ENCODE measurements at places on chromosomes 4 and X.

GRCh38 chrX:136961594-136962135 lies 72.1 kb downstream of the GPR101 start:
- no peak for DNase-seq

DNA sequence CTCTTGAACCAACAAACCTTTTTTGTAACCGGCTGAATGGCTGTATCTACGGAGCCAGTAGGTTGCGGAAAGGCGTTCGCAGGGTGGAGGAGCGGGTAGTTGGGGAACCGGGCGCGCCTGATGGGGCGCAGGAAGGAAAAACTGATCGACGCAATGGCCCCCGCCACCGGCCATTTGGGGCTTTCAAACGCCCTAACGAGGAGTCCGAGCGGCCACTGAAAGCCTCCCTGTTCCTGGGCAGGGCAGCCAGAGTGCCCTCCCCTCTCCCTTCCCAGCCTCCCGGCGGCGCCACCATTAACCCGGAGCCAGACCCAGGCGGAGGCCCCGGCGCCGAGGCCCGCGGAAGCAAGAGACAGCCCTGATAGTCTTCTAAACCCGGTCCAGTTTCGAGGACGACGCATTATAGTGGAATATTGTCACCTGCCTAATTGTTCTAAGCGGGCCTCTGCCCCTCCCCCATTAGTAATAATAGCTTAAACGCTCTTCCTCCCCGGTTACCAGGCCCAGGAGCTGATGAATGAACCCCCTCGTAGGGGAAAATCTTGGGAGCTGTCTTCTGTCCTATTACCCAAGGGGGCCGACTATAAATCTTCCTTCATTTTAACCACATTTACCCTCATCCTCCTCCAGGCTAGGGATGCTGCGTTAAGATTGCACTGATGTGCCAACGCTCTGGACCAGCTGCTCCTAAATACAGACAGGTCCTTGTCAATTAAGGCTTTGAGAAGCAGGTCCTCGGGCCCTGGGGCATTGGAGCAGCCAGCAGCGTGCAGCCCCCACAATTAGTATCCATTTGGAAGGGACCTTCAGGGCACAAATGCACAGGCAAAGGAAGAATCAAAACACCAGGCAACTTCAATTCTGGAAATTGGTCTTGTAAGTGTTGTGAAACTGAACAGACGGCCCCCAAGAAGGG lies 61.6 kb upstream of the TMEM33 start:
- DNase-seq: no peak

DNA sequence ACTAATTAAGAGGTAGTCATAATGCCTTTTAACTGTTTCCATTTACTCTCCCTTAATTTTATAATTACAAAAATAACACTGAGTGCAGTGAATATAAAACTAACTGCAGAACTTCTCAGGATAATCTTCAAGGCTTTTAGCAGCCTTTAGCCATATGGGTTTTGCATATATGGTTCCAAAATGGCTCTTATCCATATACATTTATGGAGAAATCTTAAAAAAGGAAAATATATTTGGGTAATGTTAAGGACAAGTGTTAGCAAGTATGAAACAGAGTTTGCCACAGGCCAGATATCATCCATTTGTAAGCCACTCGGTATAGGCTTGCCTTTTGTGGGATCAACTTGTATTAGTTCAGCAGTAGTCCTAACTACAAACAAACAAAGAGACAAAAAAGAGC lies 423.4 kb downstream of the PDHA2 start:
- no peak for DNase-seq

- no peak for DNase-seq
These were observed 6.5 kb downstream of the IGBP1 start for GRCh38 chrX:70139736-70140135.

DNA sequence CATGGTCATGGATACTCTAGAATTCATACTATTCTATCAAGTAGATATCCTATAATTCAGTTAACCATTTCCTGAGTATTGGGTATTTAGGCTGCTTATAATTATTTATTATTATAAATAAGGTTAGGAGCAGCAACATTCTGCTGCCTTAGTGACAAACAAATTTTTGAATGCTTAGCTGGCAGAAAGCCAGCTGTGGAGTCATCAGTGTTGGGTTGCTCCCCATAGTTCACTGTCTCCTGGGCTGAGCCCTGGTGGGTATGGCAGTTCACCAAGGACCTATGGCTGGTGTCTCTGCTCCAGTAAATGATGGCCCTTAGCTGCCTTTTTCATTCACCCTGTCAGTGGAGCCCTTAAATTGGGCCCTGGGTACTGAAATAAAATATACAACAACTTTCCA lies 61.8 kb downstream of the SMARCA5 start:
- no peak for DNase-seq

- no peak for DNase-seq
These were observed 52.0 kb upstream of the ACSL4 start for GRCh38 chrX:109785053-109785452.

GRCh38 chr4:66340286-66340893 lies 670.1 kb upstream of the EPHA5 start:
- DNase-seq: no peak

DNA sequence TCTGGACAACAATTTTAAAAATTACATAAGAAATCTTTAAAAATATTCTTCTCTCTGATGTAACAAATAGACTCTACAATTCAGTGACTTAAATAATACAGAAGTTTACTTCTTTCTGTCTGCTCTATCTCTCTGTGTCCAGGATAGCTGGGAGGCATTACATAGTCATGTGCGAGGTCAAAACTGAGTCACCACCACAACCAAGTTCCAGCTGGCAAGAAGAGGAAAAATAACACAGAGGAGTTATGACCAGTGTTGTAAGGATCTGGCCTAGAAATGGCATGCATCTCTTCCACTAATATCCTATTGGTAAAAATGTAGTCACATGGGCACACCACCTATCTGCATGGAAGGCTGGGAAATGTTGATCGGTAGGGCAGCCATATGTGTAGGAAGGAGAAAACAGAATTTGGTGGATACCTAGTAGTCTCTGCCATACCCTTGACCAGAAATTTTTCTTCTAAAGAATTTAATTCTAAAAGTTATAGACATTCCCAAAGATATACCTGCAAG lies 39.4 kb upstream of the WDFY3 start:
- no peak for DNase-seq

- DNase-seq: no peak
These were observed 105.8 kb upstream of the DCAF12L1 start for GRCh38 chrX:126658447-126658846.

- no peak for DNase-seq
These were observed 36.4 kb downstream of the PCDH7 start for GRCh38 chr4:30756553-30756952.

DNA sequence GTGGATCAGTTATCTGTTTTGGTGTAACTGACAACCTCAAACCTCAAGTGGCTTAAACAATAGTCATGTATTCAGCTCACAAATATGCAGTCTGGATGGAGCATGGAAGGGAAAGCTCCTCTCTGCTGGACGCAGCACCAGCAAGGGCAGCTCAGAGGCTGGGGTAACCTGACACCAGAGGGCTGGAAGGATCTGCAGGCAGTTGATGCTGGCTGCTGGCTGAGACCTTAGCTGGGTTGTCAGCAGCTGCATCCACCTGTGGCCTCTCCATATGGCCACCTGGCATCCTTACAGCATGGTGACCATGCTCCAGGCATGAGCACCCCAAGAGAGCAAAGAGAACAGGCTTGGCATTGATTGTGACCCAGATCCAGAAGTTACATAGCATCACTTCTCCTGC lies 46.7 kb downstream of the ENPP6 start:
- no peak for DNase-seq

DNA sequence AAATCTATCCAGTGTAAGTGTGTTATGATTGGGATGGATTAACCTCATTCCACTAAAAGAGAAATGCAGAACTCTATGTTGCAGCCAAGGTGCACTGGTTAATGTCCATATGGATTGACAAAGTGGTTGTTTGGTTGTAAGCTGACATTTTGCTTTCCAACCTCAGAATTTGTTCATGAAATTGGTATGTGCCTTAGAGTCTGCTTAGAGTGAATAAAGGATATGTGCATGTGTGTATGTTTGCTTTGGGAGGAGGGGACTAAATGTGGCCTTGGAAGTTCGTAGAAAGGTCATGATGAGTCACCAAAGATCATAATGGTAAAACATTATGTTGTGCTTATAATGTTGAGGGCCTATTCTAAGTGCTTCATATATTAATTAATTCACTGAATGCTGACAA lies 44.1 kb upstream of the MBNL3 start:
- no peak for DNase-seq

GRCh38 chr4:141711211-141711610 lies 74.8 kb downstream of the IL15 start:
- no peak for DNase-seq

- no peak for DNase-seq
These were observed 80.6 kb downstream of the PPP2R2C start for GRCh38 chr4:6391852-6392188.

DNA sequence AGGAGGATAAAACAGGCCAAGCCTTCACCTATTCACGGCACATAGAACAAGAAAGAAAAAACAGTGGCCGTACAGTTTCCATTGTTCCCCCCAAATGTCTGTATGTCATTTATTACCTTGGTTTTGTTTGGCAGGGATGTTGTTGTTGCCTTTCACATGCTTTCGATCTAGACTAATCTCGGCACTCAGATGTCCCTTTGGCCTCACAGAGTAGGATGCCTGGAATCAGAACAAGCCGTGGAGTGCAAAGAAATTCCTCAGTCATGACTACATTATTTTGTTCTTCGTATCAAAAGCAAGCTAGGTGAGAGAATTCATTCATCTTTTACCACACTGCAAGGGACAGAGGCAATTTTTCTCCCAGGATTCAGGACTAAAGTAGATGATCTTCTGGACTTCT lies 106.9 kb downstream of the SMIM20 start:
- DNase-seq: no peak

- no peak for DNase-seq
These were observed 75.3 kb downstream of the SLIT2 start for GRCh38 chr4:20326977-20327376.

- DNase-seq: no peak
These were observed 2.2 kb downstream of the AIMP1 start for GRCh38 chr4:106318511-106318910.

DNA sequence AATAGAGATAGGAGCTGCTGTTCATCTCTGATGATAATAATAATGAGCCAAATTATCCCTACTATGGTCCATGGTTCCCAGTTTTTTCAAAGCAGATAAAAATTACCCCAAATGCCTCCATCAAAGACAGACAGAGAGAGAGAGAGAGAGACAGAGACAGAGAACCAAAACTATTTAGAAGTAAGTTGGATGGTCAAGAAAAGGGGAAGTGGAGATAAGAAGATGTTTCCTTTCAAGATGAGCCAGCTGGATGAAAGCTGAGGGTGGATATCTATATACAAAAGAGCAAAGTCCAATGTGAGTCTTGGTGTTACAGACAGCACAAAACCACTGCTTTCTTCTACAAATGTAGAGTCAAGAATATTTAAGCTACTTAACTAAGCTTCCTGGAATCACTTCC lies 173.9 kb downstream of the GRIA3 start:
- no peak for DNase-seq

DNA sequence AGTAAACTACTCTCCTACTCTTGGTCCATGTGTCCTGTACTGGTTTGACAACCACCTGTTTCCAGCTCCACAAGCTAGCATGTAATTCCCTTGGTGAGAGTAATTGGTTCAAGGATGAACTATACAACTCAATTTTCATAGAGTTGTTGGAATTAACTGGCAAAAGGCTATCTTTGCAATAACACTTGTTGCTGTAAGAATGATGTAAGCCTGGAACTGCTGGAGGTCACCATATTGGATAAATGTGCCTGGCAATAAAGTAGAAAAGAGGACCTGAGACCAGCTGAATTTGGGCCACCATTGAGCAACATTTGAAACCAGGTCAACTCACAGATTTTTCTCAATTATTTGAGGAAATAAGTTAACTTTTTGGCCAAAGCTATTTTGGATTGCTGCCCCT lies 175.5 kb downstream of the CAMK2D start:
- DNase-seq: no peak

GRCh38 chrX:916230-916599 lies 285.6 kb downstream of the SHOX start:
- no peak for DNase-seq

DNA sequence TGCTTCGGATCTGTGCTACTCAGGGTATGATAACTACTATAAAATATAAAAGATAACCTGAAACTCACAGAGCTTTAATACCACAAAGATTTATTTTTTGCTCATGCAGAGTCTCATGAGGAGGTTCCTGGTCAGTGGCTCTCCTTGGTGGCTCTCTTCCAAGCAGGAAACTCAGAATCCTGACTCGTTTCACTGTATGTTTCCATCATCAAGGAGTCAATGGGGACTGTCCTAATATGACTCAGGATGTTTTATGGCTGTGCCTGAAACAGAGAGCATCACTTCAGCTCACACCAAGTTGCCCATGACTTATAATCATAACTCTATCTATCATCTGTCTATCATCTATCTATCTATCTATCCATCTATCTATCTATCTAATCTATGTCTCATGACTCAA lies 620.8 kb upstream of the NR3C2 start:
- DNase-seq: no peak

GRCh38 chr4:112514647-112515197 lies 1.3 kb downstream of the NEUROG2 start:
- DNase-seq: no peak

DNA sequence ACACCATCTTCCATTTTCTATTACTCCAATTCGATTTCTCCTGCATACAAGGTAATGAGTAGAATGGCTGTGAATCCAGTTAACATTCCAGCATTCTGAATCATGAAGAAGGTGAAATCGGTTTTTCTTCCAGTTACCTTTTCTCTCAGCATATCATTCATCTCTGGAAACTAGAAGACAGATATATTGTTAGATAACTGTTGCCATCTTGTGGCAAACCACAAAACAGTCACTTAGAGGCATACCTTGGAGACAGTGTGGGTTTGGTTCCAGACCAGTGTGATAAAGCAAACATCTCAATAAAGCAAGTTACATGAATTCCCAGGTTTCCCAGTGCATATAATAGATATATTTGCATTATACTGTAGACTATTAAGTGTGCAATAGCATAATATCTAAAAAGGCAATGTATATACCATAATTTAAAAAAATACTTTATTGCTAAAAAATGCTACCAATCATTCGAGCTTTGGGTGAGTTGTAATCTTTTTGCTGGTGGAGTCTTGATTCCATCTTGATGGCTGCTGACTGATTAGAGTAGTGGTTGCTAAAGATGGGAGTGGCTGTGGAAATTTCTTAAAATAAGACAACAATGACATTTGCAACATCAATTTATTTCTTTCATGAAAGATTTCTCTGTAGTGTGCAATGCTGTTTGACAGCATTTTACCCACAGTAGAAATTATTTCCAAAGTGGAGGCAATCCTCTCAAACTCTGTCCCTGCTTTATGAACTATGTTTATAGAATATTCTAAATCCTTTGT lies 82.1 kb downstream of the SLC39A8 start:
- DNase-seq: no peak

Measured in activated gamma-delta T cell treated with anti-CD3 and anti-CD28 coated beads, Interleukin-2, amount 50 U/mL, for 16 hours (primary cell).